ENCODE measurements at places on chromosomes 1 and 21.
A peak's percentile ranks its signal among the peaks of the same experiment; 100 is the strongest.

DNA sequence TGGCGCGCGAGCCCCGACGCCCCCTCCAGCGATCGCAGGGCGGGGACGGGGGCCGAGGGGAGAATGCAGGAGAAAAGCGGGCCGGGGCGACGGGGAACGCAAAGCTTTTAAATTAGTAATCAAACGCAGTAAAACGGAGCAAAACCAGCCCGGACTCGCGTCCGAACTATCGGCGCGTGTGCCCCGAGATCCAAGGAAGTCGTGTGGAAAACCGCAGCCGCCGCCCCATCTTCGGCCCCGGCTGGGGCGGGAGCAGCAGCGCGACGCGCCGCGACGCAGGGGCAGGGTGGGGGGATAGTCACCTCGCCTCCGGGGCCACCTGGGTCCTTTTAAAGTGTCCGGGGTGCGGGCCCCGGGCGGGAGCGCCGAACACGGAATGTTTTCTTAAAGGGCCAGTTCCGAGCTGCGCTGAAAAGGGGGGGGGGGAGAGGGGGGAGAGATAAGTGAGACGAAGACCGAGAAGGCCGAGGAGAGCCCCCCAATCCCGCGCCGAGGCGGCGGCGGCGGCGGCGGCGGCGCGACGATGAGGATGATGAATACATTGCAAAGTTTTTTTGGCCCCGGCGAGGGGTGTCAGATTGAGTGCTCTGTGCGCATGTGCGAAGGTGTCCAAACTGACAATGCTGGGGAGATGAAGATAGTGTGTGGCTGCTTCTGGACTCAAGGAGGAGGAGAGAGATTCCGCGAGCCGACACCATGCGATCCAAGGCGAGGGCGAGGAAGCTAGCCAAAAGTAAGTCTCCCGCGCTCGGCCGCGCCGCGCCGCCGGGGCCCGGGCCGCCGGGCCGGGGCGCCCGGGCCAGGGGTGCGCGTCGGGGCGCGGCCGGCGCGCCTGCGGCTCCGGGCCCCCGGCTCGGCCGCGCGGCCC, at the start of gene PRDM16:
TSS of gene PRDM16 (plus strand) at position 640 of the 868 bp plus-strand sequence. CDS start at position 697, 57 bp downstream.
- DNase-seq: no peak

- no peak for DNase-seq
Measured at GRCh38 chr1:84963021-84963420, 33.9 kb downstream of the MCOLN2 start.

DNA sequence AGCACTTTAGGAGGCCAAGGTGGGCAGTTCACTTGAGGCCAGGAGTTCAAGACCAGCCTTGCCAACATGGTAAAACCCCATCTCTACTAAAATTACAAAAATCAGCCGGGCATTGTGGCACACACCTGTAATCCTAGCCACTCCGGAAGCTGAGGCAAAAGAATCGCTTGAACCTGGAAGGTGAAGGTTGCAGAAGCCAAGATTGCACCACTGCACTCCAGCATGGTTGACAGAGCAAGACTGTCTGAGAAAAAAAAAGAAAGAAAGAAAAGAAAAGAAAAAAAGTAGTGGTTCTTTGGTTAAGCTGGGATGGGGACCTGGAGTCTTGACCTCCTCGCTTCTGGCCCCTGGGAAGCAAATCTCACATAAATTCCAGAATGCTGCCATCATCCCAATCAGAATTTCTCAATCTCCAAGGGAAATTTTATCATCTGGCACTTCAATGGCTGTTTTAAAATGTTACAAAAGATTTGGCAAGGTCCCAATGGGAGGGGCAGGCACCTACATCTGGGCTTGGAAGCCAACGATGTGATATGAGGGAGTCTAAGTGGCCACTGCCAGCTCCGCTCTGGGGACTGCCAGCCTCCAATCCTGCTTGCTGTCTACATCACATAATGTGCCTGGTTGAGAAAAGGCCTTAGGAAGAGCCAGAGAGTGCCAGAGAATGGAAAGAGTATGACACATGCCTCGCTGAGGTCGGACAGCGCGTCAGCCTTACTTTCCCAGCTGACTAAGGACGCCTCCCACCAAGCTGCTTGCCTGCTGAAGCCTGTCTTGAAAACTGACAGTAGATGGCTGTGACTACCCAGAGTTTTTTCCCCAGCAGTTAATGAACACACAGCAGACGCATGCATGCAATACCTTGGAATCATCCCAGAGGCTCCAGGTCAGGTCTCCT, 42.1 kb upstream of the SRP9 start:
- DNase-seq: no peak

- DNase-seq: no peak
Measured at GRCh38 chr21:29443411-29444010, 144.8 kb downstream of the BACH1 start.

GRCh38 chr1:245512980-245513578, 358.3 kb downstream of the KIF26B start:
- peak; percentile 69 for DNase-seq

DNA sequence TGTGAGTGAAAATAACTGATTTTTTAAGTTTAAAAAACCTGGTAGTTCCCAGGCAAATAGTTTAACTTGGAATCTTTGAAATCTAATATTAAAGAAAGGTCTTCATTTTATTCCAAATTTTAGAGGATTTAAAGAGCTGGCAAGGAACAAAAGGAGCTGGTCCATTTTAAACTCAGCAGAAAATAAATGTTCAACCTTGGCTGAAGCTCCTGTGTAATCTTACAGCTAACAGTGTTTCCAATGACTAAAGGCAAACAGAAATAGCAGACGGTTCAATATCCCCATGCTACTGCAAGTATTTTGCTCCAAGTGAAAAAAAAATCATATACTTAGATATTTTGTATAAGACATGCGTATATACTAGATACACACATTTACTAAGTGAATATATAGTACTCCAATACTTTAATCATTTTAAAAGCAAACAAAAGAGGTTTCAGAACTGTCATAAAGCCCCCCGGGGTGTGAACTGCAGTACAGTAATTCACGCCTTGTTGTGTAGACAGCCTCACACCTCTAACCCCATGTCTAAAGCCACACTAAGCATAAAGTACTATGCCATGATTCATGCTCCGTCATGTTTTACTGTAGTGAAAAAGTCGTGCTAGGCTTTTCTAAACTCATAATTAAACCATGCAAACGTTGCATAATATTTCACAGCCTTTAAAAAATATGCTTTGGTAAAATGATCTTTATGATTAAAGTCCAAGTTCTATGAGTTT, 132.2 kb downstream of the CLIC6 start:
- no peak for DNase-seq

- no peak for DNase-seq
Measured at GRCh38 chr1:30638811-30639210, 84.6 kb downstream of the MATN1 start.

DNA sequence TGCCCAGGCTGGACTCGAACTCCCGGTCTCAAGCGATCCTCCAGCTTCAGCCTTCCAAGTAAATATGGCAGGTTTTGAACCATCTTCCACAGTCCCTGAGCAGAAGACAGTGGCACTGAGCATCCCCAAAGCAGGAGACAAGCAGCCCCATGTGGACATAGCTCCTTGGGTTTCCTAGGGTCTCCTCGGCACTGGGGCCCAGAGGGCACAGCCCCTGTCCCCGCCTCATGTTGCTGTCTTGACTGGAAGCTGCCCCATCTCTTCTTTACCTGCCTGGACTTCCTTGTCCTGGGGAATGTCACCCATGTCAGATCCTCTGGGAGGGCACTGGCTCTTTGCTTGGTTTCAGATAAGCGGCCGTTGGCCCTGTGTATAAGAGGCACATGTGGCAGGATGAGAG, 263.7 kb upstream of the RAB4A start:
- no peak for DNase-seq

- no peak for DNase-seq
Measured at GRCh38 chr1:93995837-93996536, 86.8 kb upstream of the GCLM start.

- DNase-seq: peak; percentile 15
Measured at GRCh38 chr1:57158604-57158998, 192.8 kb upstream of the C8B start.

- peak; percentile 92 for DNase-seq
Measured at GRCh38 chr21:33943293-33943692, 27.7 kb upstream of the ATP5PO start.

DNA sequence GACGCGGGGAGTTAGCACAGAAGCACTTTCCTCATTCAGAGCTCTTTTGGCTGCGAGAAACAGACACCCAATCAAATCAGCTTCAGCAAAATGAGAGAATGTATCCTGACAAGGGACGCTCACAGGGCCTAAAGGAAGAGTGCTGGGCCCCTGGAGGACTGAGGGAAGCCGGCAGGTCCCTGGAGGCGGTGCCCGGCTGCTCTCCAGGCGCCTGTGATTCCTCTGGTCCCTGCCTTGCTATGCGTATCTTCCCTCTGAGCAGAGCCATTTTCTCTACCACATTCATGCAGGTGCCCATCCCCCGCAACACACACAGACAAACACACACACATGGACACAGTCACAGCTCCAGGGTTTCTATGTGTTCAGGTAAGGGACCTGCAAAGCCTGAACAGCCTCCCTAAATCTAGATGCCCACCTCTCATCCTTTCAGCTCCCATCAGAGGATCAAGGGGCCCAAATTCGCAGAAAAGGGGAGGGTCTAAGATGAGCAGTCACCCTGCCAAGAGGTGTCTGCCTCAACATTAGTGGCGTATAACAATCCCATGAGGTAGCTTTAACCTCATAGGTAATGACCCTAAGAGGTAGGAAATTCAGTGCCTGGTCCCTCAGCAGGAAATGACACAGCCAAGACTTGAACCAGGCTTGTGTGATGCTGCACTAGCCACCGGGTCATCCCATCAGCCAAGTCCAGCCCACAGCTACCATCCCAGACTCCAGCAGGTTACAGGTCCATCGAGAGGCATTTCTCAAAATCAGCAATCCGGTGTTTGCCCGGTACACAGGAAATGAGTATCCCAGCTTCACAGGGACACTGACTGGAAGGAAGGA, 29.0 kb downstream of the PTAFR start:
- DNase-seq: no peak

DNA sequence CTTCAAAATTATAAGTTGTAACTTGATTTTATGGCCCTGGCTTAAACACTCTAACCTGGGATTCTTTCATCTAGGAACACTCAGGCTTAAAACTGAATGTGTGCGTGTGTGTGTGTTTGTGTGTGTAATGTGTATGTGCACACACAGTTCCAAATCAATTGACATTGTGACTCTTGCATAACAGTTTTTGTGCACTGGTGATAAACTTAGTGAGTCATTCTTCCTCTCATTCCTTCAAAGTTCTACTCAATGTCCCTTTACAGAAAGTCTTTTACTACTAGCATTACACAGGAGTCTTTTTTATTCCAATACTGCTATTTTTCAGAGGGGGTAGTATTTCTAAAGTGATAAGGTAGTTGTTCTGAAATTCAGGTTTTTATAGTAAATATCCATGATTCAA, 943.6 kb downstream of the KCNT2 start:
- no peak for DNase-seq

DNA sequence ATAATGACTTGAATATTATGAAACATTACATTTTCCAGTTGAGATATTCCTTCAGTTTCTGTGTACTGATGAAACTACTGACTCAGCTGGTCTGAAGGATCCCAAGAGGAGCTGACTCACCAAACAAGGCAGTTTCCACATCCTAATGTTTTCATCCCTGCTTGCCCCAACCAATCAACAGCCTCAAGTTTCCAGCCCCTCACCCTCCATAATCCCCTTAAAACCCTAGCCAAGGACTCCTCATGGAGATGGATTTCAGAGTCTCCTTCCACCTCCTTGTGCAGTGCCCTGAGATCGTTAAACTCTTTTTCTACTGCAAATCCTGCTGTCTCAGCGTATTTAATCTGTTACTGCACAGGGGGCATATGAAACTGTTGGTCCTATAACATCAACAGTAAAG, 83.1 kb upstream of the HAO2 start:
- no peak for DNase-seq

- DNase-seq: peak; percentile 36
Measured at GRCh38 chr21:36542312-36543101, 62.6 kb upstream of the CLDN14 start.

- DNase-seq: no peak
Measured at GRCh38 chr1:201212461-201213055, 21.9 kb downstream of the IGFN1 start.

- no peak for DNase-seq
Measured at GRCh38 chr1:163933437-163933836, 611.7 kb downstream of the NUF2 start.

DNA sequence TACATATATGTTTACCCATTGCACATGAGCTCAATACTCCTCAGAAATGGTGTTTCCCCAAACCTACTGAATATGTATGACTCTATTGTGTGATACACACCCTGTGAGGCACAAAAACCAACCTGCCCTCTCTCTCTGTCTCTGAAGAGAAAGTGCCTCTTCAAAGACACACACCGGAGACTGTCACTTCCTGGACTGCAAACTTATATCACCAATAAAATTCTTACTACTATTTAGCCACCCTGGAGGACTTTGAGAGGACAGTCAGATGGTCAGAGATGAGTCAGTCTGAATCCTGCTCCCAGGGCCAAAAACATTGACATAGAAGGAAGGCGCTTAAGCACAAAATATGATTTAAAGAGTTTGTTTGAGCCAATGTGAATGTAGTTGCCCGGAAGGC, 110.4 kb downstream of the PPIAL4G start:
- no peak for DNase-seq

DNA sequence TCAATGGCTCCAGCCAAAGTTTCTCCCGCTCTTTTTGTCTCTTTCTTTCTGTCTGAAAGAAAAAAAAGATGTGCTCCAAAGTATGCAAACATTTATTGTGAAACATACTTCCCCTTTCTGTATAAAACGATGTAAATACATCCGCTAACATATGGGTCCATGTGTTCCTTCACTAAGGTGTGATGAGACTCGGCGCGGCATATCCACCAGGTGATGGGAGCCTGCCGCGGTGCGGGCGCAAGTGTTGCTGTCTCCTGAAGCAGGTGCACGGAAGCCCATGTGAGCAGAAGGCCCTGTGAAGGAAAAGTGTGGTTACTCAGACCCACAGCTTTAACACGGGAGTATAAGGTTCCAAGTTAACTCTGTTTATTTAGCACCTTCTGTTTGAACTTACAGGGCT, 466.6 kb upstream of the C1orf87 start:
- DNase-seq: no peak

DNA sequence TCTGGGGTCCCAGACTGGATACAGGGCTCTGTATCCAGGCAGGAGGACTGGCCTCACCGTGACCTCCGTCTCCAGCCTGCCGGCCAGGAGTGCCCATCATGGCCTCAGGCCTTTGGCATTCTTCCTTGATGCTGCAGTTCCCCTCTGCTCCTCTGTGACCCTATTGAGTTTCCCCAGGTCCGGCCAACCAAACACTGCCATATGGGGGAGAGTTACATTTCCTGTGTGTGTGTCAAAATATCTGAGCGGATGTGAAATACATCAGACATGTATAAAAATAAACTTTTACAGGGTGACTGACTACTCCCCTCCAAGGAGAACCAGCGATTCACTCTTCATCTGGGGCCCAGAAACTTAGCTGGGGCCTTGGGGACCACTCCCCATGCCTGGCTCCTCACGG, 10.2 kb upstream of the UBL4B start:
- DNase-seq: no peak
